ENCODE measurements at places on chromosomes 3 and 15.
A peak's percentile ranks its signal among the peaks of the same experiment; 100 is the strongest.

GRCh38 chr15:75673426-75674235 lies 25.9 kb downstream of the SNX33 start:
- DNase-seq = no peak

- DNase-seq = no peak
Measured at GRCh38 chr3:53226142-53226840, 29.5 kb downstream of the TKT start.

- DNase-seq = no peak
Measured at GRCh38 chr3:101938262-101938847, 89.0 kb downstream of the NFKBIZ start.

DNA sequence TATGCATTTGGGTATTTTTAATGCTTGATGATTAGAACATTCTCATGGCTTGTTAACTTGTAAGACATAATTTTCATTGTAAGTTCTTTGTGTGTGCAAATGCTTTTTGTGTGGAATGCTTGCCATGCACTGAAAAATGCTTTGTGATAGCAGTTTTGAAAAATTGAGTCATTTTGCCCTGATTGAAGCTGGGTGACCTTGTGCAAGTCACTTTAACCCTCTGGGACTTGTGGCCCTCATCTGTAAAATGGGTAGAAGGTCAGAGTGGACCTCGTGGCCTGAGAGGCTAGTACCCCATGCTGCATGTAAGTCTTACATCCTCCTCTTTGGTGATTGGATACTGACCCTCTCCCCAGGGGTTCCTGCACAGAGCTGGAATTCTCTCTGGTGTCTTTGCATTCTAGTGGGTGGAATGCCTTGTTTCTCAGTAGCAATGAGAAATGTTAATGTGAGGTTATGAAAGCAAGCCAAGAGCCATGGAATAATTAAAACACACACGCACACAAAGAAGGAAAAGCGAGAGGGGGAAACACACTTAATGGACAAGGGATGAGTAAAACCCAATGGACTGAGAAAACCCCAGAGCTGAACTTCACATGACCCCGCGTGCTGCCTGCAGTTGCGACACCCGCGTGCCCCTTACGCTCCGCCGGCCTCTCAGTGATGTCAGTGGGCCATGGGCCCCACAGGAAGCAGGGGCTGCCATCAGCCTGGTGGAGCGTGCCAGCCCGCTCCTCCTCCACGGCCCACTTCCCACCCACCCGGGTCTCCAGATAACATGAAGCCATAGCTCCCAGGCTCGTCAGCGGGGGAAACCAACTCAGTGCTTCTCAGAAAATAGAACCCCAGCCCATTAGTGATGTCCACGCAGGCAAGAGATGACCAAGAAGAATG lies 44.0 kb downstream of the SMAD3 start:
- DNase-seq = no peak

- no peak for DNase-seq
Measured at GRCh38 chr3:77052733-77053670, 13.1 kb downstream of the ROBO2 start.

- DNase-seq = no peak
Measured at GRCh38 chr3:66362541-66362941, 138.3 kb downstream of the LRIG1 start.

DNA sequence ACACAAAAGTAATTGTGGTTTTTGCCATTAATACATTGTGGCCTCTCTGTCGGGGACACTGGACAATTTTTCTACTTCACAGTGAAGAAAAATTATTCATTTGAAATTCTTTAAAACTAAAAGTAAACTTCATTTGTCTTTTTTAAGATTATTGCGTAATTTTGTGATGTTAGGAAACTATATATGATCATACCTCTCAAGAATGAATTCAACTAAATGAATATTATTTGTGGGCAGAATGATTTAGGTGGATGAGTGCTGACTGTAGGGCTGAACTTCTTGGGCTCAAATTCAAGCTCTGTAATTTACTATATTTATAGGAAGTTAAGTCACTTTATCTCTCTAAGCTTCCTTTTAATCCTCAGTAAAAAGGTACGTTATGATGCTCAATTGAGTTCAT lies 441.2 kb downstream of the ROBO1 start:
- no peak for DNase-seq

DNA sequence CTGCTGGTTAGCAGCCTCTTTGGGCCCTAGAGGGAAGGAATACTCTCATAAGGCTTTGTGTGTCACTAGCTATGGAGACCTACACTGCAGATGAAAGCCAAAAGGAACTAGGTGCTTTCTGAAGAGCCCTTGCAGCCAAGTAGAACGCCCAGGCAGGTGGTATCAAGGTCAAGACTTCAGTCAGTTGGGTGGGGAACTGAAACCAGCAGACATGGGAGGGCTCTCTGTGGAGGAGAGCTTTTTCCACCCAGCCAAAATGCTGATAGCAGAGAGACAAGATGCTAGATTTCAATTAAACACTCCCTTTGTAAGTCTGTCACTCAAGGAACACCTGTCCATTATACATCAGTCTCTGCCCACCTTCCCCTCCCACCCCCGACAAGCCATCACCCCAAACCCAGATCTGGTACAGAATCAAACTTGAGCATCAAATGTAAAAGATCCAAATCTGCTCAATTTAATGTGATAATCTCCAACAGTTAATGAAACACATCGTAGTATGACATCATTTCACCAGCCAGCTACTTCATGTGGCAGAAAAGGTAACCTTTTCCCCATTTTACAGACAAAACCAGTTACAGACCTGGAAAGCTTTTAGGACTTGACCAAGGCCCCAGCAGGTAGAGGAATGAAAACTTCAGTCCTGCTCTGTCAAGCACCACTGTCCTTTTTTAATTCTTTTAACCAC lies 14.6 kb downstream of the MRPS25 start:
- DNase-seq = no peak

- DNase-seq = peak; percentile 35
Measured at GRCh38 chr15:68330416-68330815, 52.9 kb downstream of the FEM1B start.

DNA sequence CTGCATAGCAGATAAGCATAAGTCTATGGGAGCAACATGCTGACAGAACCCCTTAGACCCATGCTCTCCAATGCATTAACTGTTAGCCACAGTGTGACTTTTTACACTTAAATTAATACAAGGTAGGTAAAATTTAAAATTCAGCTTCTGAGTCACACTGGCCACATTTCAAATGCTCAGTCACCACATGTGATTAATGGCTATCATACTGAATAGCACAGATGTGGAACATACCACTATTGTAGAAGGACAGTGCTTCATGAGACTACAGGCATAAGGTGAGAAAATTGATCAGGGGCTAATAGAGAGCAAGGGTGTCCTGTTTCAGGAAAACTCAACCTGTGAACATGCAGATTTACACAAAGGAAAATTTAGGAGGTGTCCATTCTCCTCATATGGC lies 357.0 kb upstream of the SEMA6D start:
- DNase-seq = no peak

DNA sequence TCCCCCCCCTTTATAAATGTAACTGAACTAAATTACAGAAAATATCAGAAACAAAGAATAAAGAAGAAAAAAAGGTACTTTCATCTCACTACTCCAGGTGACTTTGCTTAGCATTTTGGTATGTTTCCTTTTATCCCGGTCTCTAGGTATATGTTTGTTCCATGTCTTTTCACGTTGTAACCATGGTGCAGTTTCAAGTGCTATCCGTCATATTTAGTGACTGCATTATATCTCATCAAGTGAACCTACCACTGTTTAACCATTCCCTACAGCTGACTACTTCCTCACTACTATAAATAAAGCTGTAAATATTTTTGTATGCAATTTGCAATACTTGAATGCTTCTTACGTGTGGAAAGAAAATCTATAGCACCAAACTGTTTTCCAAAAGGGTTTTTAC lies 2.2 kb downstream of the BTBD1 start:
- no peak for DNase-seq

GRCh38 chr3:151074256-151074655 lies 11.2 kb upstream of the MED12L start:
- DNase-seq = no peak

GRCh38 chr15:24017470-24017869 lies 330.4 kb upstream of the NDN start:
- no peak for DNase-seq

DNA sequence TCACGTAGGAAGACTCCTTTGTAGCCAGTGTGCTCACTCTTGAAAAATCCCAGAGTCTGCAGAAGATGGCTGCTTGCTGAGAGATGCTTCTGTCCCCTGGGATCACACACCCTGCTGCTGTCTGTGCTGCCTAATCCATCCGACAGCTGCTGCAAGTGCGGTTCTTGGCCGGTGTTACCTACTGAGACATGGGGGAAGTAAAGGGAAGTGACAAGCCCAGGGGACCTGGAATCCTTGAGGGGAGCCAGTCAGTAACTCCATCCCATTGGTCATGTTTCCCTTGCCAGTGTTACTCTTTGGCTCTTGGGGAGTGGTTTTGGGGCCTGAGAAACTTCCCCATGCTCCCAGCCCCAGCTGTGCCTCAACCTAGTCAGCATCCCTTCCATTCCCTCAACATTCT lies 8.3 kb upstream of the CPNE9 start:
- DNase-seq = no peak

DNA sequence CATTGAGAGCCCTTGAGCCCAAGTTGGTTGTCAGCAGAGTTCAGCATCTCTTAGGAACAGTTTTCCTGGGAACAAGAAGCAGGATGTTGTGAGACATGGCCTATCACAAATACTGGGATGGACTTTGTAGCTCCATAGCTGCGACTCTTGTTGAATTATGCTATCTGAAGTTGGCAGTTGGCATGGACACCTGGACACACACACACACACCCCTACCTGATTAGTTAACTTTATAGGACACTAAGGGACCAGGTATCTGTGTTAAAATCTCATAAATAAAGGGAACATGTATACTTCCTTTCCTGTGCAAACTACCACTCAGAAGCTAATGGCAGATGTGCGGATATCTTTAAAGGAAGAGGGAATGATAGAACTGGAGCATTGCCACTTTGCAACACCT lies 10.2 kb upstream of the CHRNA7 start:
- DNase-seq = no peak

DNA sequence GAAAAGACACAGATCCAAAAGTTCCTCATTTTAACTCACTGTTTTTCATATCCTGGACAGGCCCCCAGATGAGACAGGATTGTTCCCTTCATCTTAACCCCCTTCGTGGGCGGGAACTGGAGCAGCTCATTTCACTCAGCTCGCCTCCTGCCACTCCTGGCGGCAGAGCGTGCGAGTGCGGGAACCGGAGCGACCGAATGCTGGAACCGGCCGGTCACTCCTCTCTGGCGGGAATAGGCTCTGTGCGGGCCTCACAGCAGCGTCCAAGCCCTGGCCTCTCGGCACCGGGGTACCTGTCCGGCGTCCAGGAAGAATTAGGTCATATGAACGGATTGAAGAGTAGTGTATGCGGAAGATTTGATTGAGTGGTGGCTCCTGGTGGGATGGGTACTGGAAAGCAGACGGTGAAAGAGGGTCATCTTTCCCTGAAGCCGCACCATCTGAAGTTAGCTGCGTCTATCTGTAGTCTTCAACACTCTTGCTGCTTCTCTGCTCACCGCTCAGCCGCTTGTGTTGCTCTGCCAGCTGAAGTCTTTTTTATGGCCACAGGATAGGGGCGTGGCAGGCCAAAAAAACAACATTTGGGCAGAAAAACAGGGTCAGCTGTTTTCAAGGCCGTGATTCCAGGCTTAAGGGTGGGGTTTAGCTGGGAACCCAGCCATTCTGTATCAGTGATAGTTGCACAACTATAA lies 42.3 kb upstream of the FXR1 start:
- no peak for DNase-seq

GRCh38 chr3:117512975-117513374 lies 803.4 kb downstream of the TUSC7 start:
- no peak for DNase-seq

DNA sequence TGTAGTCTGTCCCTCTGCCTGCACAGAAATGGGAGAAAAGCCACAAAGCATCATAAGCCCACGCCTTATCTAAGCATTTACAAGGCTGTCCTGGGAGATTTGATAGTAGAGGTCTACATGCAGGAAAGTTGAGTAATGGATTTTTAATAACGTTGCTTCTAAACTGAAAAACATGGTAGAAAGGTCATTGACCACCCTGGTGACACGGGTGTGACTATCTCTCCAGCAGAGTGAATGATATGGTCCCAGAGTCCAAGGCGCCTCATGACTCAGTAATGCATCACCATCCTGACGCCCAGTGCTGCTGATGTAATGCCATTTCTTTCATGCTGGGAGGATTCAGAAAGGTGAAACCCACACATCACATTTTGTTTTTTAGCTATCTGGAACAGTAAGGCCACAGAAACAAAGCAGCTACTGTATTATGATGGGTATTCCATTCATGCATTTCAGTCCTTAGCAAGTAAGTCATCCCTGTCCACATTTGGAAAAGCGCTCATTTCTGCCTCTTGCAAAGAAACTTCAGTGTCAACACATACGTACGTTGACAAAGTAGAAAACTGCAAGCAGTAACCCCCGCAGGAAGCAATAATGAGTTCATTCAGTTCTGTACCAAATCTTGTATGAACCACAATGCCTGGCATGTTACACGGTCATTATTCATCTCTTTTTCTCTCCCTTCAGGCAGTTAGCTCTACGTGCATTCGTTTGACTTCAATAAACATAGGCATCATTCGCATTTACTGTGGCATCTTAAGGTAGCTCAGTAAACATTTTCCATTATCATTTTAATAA lies 483.5 kb downstream of the GABRG3 start:
- no peak for DNase-seq

DNA sequence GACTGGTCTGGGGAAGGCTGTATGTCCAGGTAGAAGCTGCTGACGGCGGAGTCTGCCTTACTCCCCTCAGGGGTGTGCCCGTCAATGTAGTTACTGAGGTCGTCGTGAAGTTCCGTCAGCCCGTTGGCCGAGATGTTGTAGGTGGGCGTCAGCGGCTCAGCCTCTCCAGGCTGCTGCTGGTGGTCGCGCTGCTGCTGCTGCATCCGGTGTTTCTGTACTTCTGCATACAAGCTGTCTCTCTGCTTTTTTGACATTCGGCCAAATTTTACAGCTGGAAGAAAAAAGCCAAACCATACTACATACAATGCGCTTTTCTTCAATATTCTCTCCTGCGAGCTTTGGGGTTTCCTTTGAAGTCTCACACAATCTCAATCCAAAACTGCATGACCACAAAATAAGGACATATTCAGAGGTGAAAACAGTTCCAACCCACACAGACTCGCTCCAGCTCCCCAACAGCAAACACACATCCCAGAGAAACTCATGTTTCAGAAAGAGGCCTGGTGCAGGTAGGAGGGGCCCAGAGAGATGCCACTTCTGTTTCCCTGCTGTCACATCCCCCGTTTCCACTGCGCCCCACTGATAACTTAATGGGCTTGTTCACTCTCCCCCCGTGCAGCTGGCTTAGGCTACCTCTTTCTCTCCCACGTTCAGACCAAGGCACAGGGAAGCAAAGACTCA lies 32.5 kb upstream of the ICE2 start:
- DNase-seq = no peak

GRCh38 chr15:70189826-70190695 lies 92.3 kb upstream of the TLE3 start:
- no peak for DNase-seq

DNA sequence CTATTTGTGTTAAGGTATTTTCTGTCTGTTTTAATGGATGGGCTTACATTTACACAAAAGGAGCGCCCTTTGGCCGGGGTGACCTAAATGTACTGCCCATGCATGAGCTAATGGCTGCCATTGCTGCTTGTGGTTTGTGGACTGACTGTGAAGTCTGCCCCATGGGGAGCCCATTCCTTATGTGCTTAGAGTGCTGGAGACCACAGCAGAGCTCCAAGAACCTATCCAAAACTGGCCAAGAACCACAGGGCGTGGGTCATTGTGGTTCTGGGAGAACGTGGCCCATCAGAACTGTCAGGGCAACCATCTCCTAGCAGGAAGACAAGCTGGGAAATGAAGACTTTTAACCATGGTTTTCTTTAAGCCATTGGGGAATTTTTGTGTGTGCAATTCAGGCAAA lies 105.3 kb downstream of the CHDH start:
- no peak for DNase-seq

- DNase-seq = no peak
Measured at GRCh38 chr15:63475707-63476106, 28.7 kb upstream of the USP3 start.

Data from NCI-H446 treated with DMSO at 0.1 percent for 48 hours (cell line).